NCI-H345 (cell line): ENCODE measurements at places on chromosomes 2 and 18.
A peak's percentile ranks its signal among the peaks of the same experiment; 100 is the strongest.

DNA sequence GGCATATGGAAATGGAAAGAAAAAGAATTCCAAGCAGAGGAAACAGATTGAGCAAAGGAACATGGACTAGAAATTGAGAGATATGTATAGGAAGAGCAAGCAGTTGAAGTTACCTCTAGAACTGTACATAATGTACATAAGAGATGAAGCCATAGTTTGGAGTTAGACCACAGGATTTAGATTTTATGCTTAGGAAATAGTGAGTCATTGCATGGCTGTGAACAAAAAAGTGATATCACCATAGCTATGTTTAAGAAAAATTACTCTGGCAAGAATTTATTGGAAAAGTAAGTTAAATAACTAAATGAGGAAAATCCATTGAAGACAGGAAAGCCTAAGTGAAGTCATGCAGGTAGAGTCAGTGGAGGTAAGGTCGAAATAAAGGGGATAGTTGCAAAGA, 99.4 kb upstream of the GALNT5 start:
- no peak for DNase-seq

GRCh38 chr18:9750606-9751304, 42.7 kb downstream of the RAB31 start:
- no peak for DNase-seq

DNA sequence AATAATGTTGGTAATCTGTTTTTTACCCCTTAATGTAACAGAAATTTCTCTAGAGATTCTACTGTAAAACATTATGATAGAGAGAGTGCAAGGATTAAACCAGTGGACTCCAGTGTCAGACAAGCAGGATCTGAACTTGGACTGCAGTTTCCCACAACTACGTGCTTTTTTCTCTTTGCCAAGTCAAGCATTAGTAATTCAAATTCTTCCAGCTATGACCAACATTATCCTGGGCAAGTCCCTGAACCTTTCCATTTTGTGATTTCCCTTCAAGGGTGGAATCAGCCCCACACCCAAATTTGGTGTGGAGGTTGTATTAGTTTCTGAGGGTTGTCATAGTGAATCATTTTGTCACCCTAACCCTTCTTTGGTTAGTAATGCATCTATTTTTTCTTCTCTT, 482.0 kb downstream of the ZNF516 start:
- DNase-seq: no peak

GRCh38 chr2:52365946-52366345, 1334.0 kb upstream of the NRXN1 start:
- DNase-seq: peak; percentile 25

GRCh38 chr2:6355886-6356761, 509.6 kb downstream of the CMPK2 start:
- DNase-seq: no peak

DNA sequence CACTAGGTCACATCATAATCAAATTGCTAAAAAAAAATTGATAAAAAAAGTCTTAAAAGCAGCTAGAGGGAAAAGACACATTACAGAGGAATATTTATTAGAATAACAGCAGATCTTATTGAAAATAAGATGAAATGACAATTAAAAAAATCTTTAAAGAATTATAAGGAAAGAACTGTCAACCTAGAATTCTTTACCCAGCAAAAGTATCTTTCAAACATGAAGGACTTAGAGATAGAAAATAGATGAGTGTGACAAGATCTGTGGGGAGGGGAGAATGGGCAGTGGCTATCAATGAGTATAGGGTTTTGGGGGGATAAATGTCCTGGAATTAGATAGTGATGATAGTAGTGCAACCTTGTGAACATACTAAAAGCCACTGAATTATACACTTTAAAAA, 26.5 kb upstream of the RNF103 start:
- no peak for DNase-seq

DNA sequence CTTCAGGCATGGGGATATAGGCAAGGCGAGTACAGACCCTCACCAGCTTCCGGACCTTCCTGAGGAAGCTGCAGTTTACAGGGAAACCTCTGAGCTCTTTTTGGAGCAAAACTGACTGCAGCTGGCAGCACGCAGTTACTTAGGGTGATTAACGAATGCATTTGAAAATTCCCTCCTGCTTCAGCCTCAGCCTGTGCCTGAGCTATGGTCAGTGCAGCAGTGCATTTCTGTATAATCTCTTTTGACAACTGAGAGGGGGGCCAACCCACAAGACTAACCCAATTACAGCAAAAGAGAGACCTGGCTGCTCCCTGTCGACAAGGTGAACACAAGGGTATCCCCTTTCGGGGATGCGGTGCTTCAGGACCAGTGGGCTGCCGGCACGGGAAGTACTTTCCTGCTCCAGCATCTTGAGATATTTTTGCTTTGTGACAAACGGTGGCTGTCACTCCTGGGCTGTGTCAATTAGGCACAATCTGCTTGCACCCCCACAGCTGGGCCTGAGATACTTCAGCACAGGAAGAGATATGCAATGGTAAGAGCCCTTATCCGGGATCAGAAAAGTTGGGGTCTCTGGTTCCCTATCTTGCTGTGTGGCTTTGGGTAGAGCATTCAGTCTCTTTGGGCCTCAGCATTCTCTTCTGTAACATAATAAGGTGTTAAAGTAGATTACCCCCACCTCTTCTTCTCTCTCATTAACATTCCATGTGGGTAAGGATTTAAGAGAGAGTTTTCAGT, 141.0 kb downstream of the TMEM17 start:
- DNase-seq: no peak

GRCh38 chr18:42782929-42783328, 332.6 kb downstream of the RIT2 start:
- DNase-seq: no peak

DNA sequence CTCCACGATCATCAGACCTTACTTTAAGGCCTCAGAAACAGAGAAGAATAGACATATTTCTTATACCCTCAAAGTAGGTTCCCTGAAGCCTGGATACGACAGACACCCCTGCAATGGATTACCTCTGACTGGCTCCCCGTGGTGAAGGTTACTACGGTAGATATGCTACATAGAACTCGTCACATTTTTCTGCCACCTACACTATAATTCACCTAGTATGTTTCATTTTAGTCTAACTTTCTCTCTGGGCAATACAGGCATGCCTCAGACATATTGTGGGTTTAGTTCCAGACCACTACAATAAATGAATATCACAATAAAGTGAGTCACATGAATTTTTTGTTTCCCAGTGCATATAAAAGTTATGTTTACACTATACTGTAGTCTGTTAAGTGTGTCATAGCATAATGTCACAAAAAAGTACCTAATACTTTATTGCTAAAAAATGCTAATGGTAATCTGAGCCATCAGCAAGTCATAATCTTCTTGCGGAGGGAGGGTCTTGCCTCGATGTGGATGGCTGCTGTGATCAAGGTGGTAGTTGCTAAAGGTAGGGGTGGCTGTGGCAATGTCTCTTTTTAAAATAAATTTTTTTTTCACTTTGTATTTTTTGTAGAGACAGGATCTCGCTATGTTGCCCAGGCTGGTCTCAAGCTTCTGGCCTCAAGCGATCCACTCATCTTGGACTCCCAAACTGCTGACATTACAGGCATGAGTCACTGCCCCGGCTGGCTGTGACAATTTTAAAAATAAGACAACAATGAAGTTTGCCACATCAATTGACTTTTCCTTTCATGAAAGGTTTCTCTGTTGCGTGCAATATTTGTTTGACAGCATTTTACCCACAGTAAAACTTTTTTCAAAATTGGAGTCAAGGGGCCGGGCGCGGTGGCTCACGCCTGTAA, 64.6 kb downstream of the TGIF1 start:
- no peak for DNase-seq

DNA sequence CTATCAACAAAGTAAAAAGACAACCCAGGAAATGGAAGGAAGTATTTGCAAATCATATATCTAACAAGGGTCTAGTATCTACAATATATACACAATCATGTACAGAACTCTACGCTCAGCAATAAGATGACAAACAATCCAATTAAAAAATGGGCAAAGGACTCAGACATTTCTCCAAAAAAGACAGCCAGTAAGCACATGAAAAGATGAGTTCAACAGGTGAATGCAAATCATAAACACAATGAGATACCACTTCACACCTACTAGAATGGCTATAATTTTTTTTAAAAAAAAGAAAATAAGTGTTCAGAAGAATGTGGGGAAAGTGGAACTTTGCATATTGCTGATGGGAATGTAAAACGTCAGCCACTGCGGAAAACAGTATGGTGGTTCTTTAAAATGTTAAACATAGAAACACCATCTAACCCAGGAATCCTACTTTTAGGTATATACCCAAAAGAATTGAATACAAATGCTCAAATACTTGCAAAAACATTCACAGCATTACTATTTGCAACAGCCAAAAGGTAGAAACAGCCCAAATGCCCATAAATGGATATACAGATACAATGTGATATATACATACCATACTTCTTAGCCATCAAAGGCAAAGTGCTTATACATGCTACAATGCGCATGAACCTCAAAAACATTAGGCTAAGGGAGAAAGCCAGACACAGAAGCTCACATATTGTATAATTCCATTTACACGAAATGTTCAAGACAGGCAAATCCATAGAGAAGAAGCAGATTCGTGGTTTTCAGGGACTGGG, 121.2 kb downstream of the CABYR start:
- DNase-seq: no peak

- no peak for DNase-seq
Measured at GRCh38 chr2:175955136-175955535, 46.9 kb downstream of the LNPK start.

- DNase-seq: peak; percentile 63
Measured at GRCh38 chr18:32373995-32374394, 96.7 kb downstream of the GAREM1 start.

DNA sequence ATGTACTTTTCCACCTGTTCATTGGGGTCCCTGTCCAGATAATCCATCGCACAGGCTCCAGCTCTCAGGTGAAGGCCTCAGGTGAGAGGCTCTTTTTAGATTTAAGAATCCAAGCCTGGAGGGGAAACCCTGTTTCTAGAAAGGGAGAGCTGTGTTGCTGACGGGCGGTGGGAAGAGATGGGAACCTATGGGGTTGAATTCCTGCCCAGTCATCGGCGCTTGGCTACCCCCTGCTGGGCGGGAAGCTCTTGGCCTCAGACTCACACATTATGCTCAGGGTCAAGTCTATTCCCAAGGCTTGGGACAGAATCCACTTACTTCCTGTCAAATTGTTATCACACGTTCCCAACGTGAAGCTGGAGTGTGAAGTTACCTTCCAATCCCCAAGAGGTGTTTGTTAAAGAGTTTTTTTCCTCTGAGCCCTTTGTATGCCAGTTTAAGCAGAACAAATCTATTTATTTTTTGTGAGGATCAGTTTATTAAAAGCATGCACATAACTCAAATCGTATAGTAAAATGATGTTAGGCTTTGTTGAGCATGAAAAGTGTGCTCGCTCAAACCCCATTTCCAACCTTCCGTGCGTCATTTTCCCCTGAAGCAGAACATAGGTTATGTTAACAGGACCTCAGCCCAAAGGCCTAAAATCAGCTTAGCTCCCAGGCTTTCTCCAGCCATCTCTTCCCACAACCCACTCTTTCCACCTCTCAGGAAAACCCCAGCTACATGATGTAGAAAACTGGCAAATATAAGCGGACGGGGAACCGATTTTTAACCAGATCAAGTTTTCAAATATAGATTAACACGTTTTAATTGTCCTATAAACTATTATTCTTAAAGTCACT, 181.7 kb upstream of the ETAA1 start:
- DNase-seq: no peak

GRCh38 chr2:204027091-204027490, 90.5 kb downstream of the ICOS start:
- DNase-seq: no peak
